ENCODE measurements at places on chromosomes 11 and 22.

- no peak for DNase-seq
These were observed 3.9 kb downstream of the RASL10A start for GRCh38 chr22:29311464-29312217.

DNA sequence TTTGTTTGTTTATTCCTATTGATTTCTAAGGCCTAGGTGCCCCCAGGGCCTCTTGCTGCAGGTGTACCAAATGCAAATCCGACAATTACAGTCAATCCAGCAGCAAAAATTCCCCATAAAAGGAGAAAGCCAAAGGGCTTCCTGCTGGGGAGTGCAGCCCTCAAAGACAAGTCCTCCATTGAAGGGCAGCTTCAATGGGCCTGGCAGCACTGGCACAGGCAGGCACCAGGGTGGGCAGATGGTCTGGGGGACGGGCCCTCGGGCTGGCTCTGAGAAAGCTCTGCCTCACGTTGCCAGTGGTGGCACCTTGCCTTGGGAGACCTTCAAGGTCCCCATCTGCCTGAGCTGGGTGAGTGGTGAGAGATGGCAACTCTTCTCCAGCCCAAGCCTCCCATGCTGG is 128.0 kb downstream of the DSCAML1 start:
- no peak for DNase-seq

DNA sequence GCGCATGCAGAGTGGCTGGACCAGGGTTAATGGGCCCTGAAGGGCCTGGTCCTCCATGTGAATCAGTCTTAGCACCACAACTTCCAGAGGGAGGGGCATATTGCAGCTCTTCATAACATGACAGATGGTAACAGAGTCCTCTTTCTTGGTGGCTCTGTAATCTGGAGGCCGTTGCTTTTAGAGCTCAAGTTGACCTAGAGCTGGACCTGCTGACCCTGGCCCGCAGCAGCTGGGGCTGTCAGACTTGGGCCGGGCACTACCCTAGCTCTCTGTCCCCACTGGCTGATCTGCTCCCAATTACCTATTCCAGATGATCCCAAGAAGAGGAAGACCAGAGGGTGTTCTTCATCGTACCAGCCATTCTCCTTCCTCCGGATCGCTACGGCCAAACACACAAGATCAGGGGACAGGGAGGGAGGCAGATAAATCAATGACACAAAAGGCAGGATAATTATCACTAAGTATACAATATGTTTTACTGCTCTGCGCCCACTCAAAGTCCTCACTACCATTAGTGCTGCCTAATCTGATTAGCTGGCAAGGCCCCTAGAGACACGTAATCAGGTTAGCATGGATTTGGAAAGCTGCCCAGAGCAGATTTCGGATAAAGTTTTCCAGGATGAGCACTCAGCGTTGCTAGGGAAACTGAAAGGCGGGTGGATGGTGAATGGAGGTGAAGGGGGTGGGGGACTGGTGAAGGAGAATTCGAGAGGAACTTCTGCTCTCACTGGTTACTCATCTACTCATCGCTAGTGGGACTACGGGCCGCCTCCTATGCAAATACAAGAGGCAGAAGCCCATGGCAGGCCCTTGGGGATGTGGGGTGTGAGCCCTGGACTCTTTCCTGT is 64.5 kb upstream of the PHOX2A start:
- peak; percentile 91 for DNase-seq

DNA sequence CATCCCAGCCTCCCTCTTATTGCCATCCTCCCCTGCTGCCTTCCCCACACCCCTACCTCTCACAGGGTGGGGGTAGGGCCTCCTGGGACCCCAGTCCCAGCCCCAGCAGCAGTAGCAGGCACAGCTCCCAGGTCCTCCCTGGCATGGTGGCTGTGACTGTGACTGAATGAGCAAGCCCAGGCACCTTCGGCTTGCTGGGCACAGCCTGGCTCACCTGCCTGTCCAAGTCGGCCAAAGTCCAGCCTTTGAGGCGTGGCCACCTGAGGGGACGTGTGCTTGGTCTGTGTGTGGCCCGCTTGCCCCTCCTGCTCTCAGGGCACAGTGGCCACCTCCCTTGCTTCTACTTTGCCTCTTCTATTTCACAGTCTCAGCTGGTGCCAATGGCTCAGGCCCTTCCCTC is at the start of gene TREH:
TREH (minus strand) TSS at position 168 of the 400 bp plus-strand sequence; CDS start at position 145, 23 bp downstream.
- DNase-seq, result no peak

DNA sequence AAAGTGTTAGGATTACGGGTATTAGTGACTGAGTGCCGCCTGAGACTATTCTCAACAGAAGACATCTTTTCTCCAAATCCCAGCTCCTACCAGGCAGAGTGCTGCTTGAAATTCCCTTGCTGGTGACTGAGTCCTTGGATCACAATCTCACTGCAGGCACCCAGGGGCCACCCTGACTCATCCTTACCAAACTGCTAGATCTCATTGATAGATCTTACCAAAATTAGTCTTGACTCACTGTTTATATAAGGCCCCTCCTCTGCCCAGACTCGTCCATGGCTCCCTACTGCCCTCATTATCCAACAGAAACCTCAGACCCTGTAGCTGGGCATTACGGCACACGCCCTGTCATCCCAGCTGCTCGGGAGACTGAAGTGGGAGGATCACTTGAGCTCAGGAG is 14.7 kb downstream of the TBC1D10A start:
- no peak for DNase-seq

- no peak for DNase-seq
These were observed 16.5 kb upstream of the CECR2 start for GRCh38 chr22:17352798-17353197.

- no peak for DNase-seq
These were observed 2.4 kb downstream of the PGR start for GRCh38 chr11:101127197-101127698.

Data from SHP77 treated with DMSO at 0.1 percent for 48 hours (cell line).